ENCODE measurements at places on chromosomes 5 and 9.

DNA sequence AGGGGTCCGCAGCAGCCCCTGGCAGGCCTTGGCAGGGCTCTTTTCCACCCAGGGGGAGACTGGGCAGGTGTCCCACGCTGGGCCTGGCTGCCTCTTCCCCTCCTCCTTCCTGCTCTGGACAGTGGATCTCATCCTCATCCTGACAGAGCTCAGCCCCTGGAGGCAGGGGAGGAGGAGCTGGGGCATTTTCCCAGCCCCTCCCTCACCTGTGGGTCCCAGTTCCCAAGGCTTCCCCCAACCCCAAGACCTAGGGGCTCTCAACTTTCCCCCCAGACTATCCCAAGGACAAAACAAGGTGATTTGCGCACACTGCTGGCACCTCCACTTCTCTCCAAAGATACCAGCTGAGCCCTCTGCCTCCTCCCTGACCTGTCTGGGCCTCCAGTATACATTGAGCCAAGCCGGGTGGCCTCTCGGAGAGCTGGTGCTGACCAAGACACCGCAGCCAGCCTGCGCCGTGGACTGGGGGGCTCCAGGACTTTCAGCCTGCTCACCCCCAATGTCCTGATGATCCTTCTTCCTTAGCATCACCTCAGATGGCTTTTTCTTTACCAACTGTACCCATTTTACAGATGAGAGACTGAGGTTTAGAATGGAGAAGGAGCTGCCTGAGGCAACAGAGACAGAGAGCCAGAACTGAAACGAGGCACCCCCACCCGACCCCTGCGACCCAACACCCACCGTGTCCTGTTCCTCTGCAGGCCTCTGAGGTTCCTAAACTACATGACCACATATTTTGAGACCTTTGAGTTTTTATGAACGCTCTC is 126.6 kb downstream of the BARX1 start:
- DNase-seq = no peak

GRCh38 chr5:42876375-42876844 is 64.7 kb upstream of the SELENOP start:
- DNase-seq = no peak

DNA sequence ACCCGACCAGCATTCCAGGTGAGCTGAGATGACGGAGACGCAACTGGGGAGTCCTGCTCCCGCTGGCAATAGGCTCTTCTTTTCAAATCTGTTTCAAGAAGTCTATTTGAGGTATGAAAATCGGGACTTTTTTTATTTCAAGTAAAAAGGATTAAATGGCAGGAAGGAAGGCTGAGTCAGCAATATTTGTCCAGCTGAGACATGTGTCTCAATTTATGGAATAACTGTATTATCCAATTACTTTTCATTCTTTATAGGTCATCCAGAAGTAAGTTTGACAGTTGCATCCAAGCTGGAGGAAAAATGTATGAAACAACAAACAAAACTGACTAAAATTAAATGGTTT is 221.1 kb downstream of the NR2F1-AS1 start:
- no peak for DNase-seq

GRCh38 chr5:94113087-94113486 is 371.7 kb upstream of the POU5F2 start:
- DNase-seq = no peak

- no peak for DNase-seq
Observed at GRCh38 chr9:114198249-114199040, 43.1 kb downstream of the COL27A1 start.

- DNase-seq = no peak
Observed at GRCh38 chr5:158463938-158464337, 605.0 kb upstream of the CLINT1 start.

- DNase-seq = no peak
Observed at GRCh38 chr9:121185178-121185745, 16.4 kb downstream of the RAB14 start.

- DNase-seq = no peak
Observed at GRCh38 chr5:94690778-94691177, 72.3 kb downstream of the SLF1 start.

DNA sequence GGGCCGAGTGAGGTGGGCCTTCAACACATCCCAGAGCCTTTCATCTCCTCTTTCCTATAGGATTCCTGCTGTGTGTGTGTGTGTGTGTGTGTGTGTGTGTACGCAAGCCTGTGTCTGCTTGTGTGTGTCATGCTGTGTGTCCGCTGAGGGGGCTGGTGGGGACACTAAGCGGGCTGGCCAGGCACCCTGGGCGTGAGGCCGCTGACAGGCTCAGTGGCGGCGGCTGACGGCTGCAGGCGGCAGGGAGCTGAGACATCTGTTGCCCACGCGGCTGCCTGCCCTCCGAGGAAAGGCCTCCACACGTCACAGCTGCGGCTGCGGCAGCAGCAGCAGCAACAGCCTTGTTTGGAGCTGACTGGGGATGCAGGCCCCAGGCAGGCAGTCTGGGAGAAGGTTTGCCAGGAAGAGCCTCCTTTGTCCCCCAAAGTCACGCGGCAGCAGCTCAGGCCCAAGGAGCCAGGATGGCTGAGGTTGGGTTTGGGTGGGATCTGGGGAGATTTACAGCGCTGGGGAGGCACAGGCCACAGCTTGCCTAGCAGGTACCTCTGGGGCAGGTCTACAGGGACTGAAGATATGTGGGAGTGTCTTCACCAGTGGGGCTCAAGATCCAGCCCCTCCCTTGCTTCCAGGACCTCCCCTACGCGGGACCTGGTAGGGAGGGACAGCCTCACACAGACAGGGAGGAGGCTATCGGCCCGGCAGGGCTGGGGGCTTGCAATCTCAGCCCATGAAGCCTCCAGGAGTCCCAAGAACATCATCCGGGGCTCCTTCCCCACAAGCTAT is 1.8 kb downstream of the PDLIM4 start:
- peak; percentile 64 for DNase-seq

- DNase-seq = no peak
Observed at GRCh38 chr9:85745203-85745602, 3.4 kb upstream of the AGTPBP1 start.

DNA sequence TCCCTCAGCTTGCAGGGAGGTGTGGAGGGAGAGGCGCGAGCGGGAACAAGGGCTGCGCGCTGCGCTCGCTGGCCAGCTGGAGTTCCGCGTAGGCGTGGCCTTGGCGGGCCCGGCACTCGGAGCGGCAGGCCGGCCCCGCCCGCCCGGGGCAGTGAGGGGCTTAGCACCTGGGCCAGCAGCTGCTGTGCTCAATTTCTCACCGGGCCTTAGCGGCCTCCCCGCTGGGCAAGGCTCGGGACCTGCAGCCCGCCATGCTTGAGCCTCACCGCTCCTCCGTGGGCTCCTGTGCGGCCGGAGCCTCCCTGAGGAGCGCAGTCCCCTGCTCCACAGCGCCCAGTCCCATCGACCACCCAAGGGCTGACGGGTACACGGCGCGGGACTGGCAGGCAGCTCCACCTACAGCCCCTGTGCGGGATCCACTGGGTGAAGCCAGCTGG is 1516.4 kb downstream of the EFNA5 start:
- DNase-seq = no peak

DNA sequence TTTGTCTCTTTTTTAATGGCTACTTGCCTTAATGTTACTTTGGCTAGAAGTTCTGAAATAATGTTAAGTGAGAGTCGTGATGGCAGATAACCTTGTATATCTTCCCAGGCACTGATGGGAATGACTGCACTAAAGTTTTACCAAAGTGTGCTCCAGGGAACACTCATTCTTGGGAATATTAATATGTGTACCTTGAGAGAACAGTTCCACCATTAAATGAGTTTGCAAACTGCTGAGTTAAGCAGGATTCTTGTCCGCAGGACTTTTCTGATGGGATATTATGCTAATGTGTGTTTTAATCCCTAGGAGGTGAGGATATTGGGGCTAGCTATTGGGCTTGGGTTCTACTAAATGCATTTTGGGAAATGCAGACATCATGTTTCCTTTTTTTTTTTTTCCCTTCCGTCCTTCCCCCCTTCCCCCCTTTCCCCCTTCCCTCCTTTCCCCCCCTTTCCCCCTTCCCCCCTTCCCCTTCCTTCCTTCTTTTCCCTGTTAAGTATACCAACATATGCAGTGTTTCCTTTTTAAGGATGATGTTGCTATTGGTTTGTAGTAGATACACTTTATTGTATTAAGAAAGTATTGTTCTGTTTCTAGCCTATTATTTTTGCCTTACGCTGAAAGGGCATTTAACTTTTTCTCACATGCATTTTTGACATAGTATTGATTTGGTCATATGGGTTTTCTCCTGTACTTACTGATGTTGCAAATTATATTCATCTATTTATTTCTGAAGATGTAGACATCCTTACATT is 15.5 kb downstream of the ZBTB34 start:
- no peak for DNase-seq

GRCh38 chr5:168076561-168076991 is 214.9 kb upstream of the WWC1 start:
- DNase-seq = no peak

- no peak for DNase-seq
Observed at GRCh38 chr9:2255128-2255527, 240.0 kb downstream of the SMARCA2 start.

- DNase-seq = no peak
Observed at GRCh38 chr9:122239722-122240121, 11.0 kb upstream of the LHX6 start.

GRCh38 chr5:88507261-88507660 is 238.6 kb upstream of the TMEM161B start:
- DNase-seq = no peak

- DNase-seq = no peak
Observed at GRCh38 chr5:113062869-113063508, 86.4 kb downstream of the DCP2 start.

DNA sequence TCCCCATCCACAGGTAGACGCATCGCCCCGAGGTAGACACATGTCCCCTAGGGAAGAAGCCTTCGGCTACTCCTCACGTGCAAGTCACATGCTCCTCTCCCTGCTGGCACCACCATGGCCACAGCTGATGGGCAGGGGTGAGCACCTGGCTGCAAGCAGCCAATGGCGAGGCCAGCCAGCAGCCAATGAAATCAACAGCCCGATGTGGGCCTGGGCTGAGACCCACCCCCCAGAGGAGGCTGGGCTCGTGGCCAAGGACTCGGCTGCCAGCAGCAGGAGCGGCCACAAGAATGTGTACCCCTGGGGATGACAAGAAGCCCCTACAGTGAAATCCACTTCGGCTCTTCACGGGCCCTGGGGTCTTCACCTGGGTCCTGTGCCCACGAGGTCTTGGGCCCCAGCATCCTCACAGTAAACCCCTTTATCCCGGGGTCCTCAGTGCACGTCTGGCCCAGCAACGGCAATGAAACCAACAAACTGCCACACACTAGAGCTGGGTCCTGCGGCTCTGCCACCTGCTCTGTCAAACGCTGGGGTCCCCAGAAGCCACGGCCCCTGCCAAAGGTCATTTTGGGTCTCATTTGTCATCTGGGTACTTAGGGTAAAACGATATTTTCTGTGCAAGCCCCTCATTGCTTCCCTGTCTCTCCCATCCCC is 22.1 kb upstream of the PTGES start:
- DNase-seq = no peak

DNA sequence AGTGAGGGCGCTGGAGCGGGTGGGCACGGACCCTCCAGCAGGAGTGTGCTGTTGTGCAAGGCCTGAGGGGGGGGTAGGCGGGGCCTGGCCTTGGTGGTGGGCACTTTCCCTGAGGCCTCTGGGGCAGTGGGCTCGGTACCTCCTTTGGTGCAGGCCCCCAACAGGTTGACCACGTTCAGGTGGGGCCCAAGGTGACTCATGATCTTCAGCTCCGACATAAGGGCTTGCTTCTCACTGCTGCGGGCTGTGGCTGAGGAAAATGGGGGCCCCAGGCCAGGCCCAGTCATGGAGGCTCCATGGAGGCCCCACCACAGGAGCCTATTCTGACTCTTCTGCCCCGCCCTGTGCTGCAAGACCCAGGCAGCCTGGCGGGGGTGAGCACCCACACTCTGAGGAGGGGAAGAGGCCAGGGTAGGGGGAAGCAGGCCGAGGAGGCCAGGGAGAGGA is 31.5 kb downstream of the PDGFRB start:
- DNase-seq = no peak

- no peak for DNase-seq
Observed at GRCh38 chr5:60504342-60504741, 195.6 kb downstream of the DEPDC1B start.

GRCh38 chr5:151118913-151119575 is 38.2 kb upstream of the TNIP1 start:
- DNase-seq = no peak

All from globus pallidus (tissue), 1 donor.